Stimulated activated CD8-positive, alpha-beta memory T cell treated with anti-CD3 and anti-CD28 coated beads, Interleukin-4, amount 100 ng/mL, for 1 hour (primary cell): ENCODE measurements at places on chromosomes 5 and 9.

DNA sequence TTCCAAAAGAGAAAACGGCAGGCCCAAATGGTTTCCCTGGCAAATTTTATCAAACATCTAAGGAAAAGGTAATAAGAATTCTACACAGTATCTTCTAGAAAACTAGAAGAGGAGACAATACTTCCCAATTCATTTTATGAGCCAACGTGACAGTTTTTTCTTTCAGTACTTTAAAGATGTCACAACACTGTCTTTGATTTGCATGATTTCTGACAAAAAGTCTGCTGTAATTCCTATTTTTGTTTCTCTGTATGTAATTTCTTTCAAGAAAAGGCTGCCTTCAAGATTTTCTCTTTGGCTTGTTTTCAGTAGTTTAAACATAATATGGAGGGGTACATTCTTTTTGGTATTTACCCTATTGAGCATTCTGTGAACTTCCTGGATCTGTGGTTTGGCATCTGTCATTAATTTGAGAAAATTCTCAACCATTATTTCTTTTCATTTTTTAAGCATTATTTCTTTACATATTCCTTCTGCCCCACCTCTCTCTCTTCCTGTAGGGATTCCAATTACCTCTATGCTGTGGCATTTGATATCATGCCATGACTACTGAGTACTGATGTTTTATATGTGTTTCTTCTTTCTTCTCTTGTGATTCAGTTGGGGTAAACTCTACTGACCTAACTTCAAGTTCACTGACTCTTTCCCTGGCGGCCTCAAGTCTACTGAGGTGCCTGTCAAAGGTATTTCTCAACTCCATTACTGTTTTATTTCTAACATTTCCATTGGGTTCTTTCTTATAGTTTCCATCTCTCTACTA lies 32.2 kb downstream of the ANKS6 start:
- no peak for DNase-seq

DNA sequence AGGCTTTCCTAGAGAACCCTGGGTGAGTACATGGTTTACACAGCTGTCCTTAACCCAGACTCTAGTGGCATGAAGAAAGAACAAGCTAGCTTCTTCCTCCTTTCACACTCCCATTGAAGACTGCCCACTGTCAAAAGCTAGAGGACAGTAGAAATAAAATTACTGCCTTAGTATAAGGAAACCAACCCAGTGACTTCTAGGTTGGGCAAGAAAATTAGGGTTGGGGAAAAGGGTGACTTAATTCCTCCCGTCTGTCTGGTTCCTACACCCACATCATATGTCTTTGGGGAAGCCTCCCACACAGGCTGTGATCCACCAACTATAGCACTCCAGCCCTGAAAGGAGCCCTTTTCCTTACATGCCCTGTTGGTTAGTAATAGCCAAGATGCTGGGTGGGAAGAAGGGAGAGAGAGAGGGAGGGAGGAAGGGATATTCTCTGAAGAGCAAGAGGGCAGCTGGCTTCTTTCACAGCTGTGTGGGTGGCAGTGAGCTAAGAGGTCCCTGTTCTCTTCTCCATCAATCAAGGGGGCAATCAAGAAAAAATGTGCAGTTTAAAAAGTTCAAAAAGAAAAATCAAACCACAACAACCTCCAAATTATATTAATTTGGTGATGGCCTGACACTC lies 21.7 kb downstream of the HBEGF start:
- DNase-seq, result no peak

- no peak for DNase-seq
Observed at GRCh38 chr9:137807721-137808703, 69.6 kb upstream of the CACNA1B start.

- DNase-seq, result no peak
Observed at GRCh38 chr9:78788101-78788500, 491.2 kb downstream of the PSAT1 start.

- no peak for DNase-seq
Observed at GRCh38 chr5:178630475-178630930, 3.7 kb upstream of the CLK4 start.

- no peak for DNase-seq
Observed at GRCh38 chr9:96203867-96204501, 98.0 kb downstream of the HSD17B3 start.

GRCh38 chr9:20382460-20383071 lies 239.7 kb downstream of the MLLT3 start:
- DNase-seq, result no peak

DNA sequence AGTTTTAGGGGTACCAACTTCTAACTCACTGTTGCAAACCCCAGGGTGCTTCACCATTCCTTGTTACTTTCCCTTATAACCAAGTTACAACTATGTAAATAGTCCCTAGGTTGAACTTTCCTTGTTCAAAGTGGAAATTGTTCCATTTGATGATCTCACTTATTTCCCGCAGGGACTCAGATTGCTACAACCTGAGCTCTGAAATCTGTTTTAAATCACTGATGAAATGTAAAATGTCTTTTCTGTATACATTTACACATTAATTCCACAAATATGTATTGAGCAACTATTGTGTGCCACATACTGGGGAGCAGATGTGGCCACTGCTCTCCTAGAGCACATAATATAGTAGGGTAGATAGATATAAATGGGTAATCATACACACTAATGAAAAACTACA lies 69.1 kb upstream of the TARS1 start:
- DNase-seq, result no peak

DNA sequence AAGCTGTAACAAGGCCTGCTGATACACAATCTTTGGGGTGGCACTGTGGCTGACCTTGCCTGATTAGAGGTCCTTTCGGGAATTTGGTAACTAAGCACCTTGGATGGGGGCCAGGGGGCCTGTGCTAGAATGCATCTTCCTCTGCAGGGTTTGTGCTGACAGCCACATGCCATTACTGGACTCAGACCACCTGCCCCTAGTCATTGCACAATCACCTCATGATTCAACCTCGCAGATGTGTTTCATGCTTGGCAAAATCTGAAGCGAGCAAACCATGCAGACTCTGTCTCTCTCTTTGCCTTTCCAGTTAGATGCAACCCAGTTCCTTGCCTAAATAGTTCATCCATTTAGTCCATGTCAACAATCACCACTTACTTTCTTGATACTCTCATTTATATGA lies 96.5 kb upstream of the ERCC6L2 start:
- no peak for DNase-seq

- no peak for DNase-seq
Observed at GRCh38 chr9:22084336-22085035, 75.4 kb upstream of the CDKN2B start.

- no peak for DNase-seq
Observed at GRCh38 chr5:41508696-41509398, 1.6 kb downstream of the PLCXD3 start.

GRCh38 chr9:19441730-19442129 lies 32.9 kb downstream of the ACER2 start:
- no peak for DNase-seq

DNA sequence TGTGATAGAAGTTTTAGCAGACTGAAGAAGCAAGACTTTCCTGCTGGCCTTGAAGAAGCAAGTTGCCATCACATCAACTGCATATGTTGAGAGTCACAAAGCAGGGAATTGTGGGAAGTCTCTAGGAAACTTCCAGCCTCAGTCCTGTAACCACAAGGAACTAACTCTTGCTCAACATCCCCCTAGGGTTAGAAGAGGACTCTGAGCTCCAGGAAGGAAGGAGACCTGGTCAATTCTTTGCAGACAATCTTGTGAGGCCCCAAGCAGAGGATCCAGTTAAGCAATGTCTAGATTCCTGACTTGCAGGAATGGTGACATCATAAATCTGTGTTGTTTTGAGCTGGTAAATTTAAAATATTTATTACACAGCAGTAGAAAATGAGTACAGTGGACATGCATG lies 18.6 kb upstream of the ZNF366 start:
- DNase-seq, result no peak

GRCh38 chr5:40569546-40570270 lies 110.0 kb upstream of the PTGER4 start:
- no peak for DNase-seq

- no peak for DNase-seq
Observed at GRCh38 chr9:18493451-18493993, 19.6 kb downstream of the ADAMTSL1 start.

DNA sequence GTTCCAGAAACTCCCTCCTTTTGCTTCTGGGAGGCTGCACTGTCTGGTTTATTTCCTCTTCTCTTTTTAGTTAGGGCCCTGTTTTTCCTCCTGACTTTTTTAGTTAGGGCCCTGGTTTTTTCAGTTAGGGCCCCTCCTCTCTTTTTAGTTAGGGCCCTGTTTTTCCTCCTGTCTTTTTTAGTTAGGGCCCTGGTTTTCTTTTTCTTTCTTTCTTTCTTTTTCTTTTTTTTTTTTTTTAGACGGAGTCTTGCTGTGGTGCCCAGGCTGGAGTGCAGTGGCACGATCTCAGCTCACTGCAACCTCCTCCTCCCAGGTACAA lies 15.1 kb downstream of the GSN start:
- no peak for DNase-seq
